Upper lobe of right lung (tissue), 1 donor: ENCODE measurements at places on chromosomes 4 and X. TPM values are rescaled to one million over a fixed set of nuclear protein-coding genes. Genes with fewer than 3 reads are reported as not detected.

GRCh38 chr4:163473576-163473975 is at the start of gene TKTL2:
TSS of gene TKTL2 (minus strand) at chr4:163473754. CDS start at chr4:163473734, 20 bp downstream.
- no peak for DNase-seq

- no peak for DNase-seq
Observed at GRCh38 chr4:48134081-48134480, at the start of gene TXK. TSS of gene TXK (minus strand) at chr4:48134250. CDS start at chr4:48134170, 80 bp downstream.

- no peak for DNase-seq
Observed at GRCh38 chr4:87749883-87750282, 49.5 kb upstream of the IBSP start.

- DNase-seq: no peak
Observed at GRCh38 chrX:133928365-133928764, 57.0 kb downstream of the GPC3 start.

RPA4 gene
- 1.3 TPM for total RNA-seq

EXOC1L gene
- total RNA-seq: not detected

DNA sequence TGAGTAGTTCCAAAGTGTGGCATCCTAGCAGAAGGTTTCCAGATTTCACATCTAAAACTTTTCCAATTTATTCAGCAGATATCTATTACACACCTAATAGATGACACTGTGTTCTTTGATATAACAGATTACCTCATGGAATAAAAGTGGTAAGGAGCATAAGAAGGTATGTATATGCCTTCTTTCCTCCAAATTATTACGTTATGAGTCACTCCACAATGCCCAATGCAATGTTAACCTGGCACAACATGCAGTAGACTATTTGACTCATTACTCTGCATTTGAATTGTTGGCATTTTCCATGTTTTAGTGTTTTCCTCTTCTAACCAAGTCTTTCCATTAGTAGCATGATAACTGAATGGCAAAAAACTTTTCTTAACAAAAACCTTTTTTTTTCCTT is 383.6 kb downstream of the ADGRL3 start:
- DNase-seq: no peak

DNA sequence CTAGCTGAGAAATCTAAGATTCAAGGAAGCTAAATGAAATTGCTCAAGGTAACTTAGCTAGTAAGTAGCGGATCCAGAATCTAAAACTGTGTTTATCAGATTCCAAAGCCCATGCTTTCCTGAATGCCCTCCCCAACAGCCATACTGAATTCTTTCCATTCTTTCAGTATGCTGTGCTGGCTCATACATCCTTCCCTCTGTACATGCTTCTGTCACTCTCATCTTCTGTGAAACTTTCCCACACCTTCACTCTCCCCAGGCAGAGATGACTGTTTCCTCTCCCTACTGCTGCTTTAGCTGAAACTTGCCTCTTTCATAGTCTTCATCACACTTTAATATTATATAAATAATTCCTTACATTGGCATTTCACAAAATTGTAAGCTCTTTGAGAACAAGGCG is 39.3 kb upstream of the SMARCAD1 start:
- no peak for DNase-seq

GRCh38 chr4:65670331-65671031 is at the start of gene EPHA5:
TSS of gene EPHA5 (minus strand) at chr4:65670489. CDS start at chr4:65669742, 747 bp downstream.
- DNase-seq: peak; percentile 72

- no peak for DNase-seq
Observed at GRCh38 chr4:577499-578450, 1.7 kb upstream of the TMEM271 start.

DNA sequence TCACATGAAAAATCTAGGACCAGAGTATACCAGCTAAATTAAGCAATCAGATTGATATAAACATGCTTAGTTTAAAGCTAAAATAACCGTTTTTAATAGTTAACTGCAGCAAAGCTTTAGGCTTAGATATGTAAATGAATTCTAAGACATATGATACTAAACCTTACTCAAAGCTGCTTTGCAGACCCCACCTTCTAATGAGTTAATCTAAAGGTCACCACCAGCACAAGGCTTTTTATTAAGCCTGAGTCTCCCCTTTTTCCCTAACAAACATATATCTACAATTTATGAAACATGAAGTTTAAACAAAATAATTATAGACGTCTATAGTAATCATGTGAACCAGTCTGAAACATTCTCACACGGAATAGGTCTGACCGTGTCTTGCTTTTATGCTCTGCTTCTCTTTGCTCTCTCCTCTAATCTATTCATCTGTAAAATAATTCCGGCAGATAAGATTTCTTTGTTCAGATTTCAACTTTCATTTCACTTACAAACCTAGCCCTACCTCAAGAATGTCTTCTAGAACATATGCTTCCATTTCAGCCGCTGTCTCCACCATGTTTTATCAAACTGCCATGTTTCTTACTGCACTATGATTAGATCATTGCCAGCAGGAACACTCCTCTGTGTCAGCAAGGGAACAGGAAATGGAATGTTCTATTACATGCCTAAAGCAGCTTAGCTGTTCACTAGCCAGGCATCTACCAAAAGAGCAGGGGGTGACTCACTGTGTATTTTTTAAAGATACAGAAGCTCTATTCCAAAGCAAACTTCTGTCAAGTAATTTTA is 35.9 kb downstream of the ANKRD17 start:
- no peak for DNase-seq

GRCh38 chr4:114026447-114026846 is 47.0 kb upstream of the ARSJ start:
- DNase-seq: no peak

DNA sequence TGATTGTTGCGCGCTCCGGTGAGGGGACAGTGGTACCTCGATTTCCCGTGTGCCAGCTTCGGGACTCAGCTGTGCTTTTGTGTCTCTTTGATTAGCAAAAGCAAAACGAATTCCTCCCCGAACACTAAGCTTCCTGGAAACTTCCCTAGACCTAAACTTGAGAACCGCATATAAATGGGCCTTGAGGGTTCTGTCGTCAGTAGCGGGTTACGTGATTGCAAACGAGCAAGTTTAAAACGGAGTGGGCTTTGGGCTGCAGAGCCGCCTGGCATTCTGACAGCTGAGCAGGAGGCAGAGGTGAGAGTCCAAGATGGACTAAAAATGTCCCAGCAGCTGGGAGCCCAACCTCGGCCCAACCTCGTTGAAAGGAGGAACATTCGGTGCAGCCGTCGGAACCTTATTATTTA is 1.2 kb upstream of the TAPT1 start:
- DNase-seq: peak; percentile 65

- DNase-seq: no peak
Observed at GRCh38 chr4:87716371-87717265, 66.5 kb downstream of the DMP1 start.

- no peak for DNase-seq
Observed at GRCh38 chr4:63085091-63085490, 1324.2 kb downstream of the TECRL start.

- no peak for DNase-seq
Observed at GRCh38 chrX:50372966-50373365, 97.7 kb downstream of the DGKK start.

DNA sequence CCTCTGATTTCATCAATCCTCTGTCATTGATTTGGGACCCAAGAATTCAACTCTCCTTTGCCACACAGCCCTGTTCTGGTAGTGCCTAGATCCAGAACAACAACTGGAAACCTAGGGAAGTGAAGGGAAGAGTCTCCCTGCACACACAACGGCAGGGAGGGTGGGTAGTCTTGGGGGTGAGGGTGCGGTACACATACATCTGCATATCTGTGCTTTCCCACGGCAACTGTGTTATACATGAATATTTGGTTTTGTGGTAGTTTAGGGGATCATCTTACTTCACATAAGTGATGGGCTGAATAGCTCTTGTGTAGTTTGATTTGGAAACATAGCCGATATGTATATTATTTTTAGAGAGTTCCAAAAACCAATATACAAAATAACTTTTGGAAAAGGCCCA is 3.3 kb upstream of the PRSS12 start:
- DNase-seq: no peak

DNA sequence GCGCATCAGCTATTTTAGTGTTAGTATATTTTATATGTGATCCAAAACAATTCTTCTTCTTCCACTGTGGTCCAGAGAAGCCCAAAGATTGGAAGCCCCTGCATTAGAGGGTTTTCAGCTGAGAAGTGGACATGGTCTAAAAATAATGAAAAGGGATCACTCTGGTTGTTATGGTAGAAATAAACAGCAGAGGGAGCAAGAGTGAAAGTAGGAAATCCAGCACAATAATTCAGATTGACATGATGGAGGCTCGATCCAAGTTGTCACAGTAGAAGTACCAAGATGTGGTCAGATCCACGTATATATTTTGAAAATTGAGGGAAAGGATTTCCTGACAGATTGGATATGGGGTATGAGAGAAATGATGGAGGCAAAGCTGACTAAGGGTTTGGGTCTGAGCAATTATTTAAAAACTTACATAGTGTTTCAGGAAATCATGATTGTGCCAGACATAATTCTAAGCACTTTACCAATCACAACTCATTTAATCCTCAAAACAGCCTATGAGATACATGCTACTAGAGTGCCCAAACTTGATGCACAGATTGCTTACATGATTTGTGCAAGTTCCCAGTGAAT is 17.0 kb upstream of the TMEM144 start:
- no peak for DNase-seq

GAGE10 gene
- total RNA-seq: not detected

DNA sequence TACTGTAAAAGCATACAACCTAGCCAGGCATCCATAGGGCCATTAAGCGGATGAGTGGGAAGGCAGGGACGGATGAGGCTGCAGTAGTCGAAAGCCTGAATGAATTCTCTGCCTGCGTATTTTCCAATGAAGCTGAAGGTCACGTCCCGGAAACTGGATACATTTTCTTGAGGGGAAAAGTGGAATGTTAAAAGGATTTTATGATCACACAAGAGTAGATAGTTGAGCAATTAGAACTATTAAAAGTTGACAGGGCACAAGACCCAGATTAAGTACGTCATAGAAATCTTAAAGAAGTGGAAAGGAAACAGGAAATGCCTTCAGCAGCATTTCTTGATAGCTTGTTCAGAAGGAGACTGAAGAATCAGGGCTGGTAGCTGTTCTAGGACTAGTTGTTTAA is 98.3 kb upstream of the CXXC4 start:
- DNase-seq: no peak

DNA sequence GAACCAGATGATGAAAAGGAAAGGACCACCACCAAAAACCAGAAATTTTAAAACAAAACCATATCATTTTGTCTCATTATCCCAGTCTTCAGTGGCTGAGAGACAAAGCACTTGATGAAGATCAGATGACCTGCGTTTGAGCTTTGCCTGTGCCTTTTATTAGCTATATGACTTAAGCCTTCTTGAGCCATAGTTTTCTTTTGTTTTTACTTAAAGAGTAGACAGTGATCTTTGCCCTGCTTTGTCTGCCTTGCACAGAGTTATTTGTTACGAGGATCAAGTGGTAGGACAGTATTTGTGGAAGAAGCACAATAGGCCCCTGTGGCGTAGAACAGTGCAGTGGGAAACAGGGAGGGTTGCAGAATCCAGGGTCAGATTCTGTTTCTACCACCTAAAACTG is 89.9 kb downstream of the SLC10A6 start:
- no peak for DNase-seq

FANCB gene
- 1.2 TPM for total RNA-seq

DNA sequence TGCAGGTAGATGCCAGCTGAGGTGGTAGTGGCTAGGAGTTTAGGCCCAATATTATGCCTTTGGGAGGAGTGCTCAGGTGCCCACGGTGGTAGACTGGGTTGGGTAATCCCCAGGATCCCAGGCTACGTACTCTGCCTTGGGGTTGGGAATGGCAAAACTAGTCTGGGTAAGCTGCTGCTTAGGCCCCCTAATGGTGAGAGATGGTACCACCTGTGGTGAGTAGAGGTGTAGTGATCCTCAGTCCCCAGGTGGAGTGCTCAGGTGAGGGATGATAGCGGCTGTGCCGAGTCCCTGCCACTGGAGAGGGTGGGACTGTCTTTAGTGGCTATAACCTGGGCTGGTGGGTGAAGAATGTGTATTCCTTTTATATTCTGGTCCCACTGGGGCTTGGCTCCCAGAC is 75.2 kb downstream of the IL1RAPL2 start:
- no peak for DNase-seq

GRCh38 chr4:85951099-85951498 is 408.8 kb downstream of the MAPK10 start:
- DNase-seq: no peak

DNA sequence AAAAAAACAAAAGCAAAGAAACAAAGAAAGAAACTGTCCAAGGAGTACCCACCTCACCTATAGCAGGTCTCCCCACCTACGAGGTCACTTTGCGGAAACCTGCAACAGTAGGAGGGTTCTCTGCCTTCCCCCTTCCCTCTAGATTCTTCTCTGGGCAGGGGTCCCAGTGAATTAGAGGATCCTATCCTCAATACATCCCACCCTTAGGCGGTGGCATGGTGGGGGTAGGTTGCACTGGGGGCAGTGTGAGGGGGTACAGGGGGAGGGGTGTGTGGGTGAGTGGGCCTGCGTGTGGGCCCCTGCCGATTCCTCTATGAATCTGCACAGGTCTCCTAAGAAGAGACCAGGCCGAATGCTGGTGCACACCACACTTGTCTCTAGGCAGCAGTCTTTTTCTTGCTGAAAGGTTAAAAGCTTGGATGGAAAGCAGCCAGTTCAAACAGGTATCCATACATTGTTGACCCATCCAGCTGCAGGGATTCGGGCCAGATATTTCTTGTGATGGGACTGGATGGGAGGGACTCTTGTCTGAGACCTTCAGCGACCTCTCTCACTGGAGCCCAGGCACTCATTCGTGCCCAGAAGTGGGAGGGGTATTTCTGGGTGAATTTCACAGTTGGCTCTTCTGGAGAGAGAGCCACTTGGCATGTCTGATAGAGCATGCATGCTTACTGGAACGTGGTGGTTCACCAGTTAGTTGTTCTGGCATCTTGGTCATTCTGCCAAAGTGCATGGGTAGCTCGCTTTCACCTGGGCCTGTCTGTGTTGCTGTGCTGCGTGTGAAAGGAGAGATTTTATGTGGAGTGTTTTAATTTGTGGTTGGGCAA is 65.6 kb downstream of the NBDY start:
- DNase-seq: peak; percentile 2

- no peak for DNase-seq
Observed at GRCh38 chr4:186727977-186728519, 4.4 kb upstream of the FAT1 start.

DNA sequence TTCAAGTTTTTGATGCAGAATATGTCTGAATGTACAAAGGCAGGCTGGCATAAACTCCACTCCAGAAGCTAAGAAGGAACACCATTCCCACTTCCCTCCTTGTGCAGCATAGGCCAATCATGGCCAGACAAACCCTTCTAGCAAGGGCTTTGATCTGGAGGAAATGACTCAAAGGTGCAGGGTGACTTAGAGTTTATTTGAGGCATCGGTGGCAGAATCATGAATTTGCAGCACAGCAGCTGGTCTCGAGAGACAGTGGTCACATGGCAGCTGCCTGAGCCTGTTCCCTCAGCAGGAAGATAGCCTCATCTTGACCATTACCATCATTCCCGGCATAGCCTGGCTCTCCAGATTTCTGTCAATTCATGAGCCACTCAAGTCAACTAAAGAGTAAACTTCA is 154.5 kb downstream of the ATP10D start:
- no peak for DNase-seq

DNA sequence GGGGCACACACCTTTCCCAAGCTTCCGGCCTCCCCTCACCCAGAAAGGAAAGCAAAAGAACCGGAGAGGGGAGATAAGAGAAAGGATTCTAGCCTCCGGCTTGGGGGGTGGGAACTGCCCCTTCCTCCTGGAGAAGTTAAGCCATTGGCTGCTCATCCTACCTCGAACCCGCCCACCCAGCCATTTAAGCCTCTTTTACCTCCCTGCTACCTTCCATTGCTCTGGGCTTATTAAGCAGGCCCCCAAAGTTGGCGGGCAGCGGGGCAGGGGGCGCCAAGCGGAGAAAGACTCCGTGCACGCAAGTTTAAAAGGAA is 2.3 kb downstream of the MAML3 start:
- DNase-seq: peak; percentile 86

UCP1 gene
- not detected for total RNA-seq
